ENCODE measurements at places on chromosomes 12 and 14.

DNA sequence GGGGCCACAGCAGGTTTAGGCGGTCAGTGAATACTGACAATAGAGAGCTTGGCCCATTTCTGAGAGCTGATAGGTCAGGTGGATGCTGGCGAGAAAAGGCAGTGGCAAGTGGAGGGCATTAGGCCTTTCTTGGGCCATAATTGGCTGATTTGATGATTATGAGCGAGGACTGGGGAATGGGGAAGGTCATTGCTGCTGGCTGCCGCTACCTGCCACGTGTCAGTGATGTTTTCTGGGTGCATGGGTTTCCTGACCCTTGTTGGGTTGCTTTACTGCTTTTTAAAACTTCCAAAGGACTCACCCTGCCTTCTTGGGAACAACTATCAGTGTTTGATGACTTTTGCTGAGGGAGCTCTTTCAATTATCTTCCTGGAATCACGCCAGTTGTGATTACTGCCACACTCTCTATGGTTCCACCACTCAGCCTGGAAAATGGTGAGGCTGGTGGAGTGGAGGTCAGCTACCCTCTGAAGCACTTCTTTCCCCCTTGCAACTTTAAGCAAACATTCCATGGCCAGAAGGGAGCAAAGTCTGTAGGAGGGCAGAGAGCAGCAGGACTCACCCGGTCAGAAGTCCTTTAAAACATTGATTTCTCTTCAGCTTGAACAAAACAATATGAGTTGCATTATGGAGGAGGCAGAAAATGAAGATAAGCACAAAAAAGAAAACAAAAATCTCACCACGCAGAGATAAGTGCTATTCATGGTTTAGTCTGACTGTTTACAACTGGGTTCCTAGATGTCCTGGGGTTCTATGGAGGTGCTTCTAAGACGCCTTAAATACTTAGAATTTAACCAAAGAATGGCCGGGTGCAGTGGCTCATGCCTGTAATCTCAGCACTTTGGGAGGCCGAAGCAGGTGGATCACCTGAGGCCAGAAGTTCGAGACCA, 12.1 kb upstream of the SLC10A1 start:
- DNase-seq: no peak

DNA sequence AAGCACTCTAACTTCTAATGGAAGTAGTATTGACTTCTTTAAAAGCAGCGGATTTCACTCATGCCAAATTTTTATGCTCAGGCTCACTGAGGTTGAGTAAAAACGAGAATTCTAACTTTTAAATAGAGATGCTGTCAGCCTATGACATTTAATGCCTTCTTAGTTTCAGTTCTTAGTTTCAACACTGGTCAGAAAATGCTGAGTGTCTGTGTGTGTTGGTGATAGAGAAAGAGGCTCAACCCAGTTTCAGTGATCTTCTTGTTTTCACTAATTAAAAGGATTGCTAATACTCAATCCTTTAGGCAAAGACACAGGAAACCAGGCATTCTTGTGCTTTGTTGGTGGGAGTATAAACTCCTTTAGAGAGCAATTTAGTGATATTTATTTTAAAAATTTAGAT, 31.0 kb downstream of the PEBP1 start:
- DNase-seq: no peak

GRCh38 chr12:40735551-40736230, 43.5 kb downstream of the CNTN1 start:
- DNase-seq: no peak

GRCh38 chr14:105363847-105364708, 34.3 kb upstream of the TEX22 start:
- DNase-seq: no peak

DNA sequence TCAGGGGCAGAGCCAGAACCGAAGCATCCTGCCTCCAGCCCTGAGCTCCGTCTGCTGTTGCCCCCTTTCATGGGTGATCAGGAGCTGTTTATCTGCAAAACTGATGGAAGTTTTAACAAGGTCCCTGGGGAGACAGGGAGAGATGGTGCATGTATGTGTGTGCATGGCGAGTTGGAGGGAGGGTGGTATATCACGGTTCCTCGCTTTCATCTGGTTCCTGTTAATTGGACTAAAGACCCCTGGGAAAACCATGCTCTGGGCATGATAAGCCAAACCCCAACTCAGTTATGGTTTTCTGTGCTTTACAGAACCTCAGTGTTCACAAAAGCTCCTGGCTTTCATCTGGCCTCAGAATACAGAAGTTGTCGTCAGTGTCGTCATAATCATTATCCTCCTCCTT, 133.6 kb downstream of the KSR2 start:
- DNase-seq: no peak

DNA sequence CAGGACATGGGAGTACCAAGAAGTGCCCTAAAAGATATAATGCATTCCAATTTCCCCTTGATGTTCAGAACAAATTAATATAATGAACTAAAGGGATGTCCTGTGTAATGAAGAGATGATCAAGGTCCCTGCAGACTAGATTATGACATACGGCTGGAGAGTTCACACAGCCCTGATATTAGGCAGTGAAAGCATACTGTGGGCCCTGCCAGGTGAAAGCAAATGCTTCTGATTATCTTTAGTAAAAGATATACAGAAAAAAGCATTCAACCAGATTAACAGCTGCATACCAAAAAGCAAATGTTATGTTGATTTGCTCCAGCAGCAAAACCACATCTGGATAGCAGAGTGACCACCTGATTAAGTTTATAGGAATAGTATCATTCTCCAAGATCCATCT, 12.1 kb downstream of the HIGD1C start:
- no peak for DNase-seq

- peak; percentile 86 for DNase-seq
These were observed 93.9 kb downstream of the KSR2 start for GRCh38 chr12:117874842-117875434.

- peak; percentile 73 for DNase-seq
These were observed 63.3 kb downstream of the CCDC88C start for GRCh38 chr14:91354221-91354916.

DNA sequence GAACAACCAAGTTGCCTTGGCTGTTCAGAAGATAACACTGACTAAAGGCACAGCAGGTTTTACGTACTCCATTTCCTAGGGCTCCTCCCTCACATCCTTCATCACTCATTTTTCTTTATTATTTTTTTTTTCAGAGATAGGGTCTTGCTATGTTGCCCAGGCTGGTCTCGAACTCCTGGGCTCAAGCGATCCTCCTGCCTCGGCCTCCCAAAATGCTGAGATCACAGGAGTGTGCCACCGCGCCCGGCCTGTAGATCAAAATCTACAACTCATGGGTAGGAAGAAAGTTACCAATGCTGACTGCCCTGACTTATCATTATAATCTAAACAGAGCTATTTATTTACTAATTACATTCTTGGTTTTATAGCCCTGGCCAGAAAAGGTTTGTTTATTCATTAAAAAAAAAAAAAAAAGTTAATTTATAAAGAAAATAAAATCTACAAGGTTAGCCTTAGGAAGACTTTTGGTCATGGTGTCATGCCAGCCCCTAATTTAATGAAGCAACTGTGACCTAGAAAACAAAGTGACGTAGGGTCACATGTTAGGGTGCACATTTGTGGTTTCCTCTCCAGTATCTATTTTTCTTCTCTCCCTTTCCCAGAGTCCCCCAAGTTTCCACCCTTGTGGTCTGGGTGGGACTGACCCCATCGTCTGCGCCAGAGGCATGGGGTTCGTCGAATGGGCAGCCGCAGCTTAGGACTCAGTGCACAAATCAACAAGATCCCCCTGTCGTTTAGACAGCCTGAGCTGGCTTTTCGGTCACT, 19.0 kb upstream of the FOXN3 start:
- no peak for DNase-seq

DNA sequence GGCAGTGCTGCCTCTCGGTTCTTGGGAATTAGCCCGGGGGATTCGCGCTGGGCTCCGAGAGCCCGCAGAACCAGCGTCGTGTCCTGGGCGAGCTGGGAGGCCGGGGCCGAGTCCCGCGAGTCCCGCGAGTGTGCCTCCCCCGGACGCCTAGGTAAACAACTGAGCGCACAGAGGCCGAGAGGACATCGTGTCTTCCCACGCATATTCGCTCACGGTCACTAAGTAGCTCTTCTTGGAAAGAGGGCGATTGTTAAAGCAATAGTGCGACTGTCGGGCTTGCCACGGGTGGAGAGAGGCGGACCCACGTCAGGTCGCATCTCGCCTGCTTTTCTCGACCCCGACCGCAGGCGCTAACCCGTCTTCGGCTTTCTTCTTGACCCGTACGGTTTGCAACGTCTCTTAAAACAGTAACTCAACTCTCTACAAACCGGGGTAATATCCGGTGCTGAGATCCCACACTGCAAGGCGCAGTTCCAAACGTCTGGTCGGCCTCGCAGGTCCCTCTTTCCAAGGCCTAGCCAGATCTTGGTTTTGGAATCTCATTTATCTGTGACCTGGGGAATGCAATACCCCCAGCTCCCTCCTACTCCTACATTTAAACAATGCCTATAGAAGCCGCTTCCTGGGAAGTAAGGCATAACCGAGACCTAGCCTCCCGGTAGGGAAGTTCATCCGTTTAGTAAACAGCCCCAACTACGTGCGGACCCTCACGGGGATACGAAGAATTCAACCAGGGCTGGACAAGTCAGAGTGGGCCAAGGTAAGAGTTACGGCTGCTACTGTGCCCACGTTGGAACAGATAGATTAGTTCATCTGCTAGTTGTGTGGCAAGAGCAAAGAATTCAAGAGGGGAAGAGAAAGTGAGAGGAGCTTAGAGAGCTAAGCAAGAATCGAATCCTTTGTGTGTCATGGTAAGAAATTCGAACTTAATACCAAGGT, 736 bp upstream of the PHLDA1 start:
- no peak for DNase-seq

DNA sequence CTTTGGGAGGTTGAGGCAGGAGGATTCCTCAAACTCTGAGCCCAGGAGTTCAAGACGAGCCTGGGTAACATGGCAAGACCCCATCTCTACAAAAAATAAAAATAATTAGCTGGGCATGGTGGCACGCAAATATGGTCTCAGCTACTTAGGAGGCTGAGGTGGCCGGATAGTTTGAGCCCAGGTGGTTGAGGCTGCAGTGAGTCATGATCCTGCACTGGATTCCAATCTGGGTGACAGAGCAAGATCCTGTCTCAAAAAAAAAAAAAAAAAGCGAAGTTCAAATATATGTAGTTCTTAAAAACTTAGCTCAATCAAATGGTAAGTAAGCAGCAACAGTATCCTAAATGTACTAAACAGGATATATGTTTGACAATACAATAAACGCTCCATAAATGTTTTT, 85.5 kb upstream of the SSTR1 start:
- no peak for DNase-seq

- no peak for DNase-seq
These were observed 49.7 kb downstream of the SYNE2 start for GRCh38 chr14:63902375-63902976.

- DNase-seq: no peak
These were observed 33.4 kb downstream of the SUSD6 start for GRCh38 chr14:69644814-69645213.

GRCh38 chr12:28059668-28060067, 87.1 kb upstream of the PTHLH start:
- DNase-seq: no peak

GRCh38 chr12:82953397-82953796, 266.7 kb downstream of the TMTC2 start:
- DNase-seq: no peak

GRCh38 chr12:93741659-93742109, 64.5 kb downstream of the CRADD start:
- DNase-seq: no peak

- peak; percentile 33 for DNase-seq
These were observed 60.7 kb downstream of the SLC6A12 start for GRCh38 chr12:153080-153746.

- DNase-seq: no peak
These were observed 97.2 kb upstream of the PSMC1 start for GRCh38 chr14:90159146-90159545.

- DNase-seq: no peak
These were observed 30.3 kb downstream of the EFCAB11 start for GRCh38 chr14:89924268-89924667.

DNA sequence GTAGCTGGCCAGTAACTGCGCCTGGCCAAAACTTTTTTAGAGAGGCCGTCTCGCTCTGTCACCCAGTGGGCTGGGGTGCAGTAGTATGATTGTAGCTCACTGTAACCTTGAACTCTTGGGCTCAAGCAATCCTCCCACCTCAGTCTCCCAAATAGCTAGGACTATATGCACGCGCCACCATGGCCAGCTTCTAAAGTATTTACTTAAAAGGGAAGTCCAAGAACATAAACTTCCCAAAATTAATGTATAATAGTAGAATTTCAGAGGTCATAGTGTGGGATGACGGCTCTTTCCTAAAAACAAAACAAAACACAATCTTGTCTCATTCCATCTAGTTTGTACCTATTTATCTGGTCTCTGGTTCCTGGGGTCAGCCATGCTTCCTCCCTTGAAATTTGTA, 42.2 kb upstream of the FOS start:
- DNase-seq: no peak

- DNase-seq: no peak
These were observed 737.6 kb downstream of the SLC16A7 start for GRCh38 chr12:60333461-60333860.

- no peak for DNase-seq
These were observed 158.5 kb upstream of the ATXN7L3B start for GRCh38 chr12:74379114-74379513.

DNA sequence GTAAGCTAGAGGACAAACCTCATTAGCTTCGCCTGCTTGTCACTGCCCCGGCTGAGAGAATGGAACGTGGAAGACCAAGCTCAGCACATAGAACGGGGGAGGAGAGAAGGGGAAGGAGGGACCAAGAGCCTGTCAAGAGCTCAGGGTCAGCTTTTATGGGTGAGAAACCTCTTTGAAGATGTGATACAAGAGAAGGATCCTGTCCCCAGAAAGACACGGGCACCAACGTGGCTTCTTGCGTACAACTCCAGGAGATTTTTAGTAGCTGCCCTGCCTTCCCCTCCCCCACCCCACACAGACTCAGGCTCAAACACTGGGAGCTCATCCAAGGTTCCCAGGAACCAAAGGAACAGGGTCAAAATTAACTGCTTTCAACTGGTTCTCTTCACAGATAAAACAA, 34.7 kb downstream of the APPL2 start:
- no peak for DNase-seq

DNA sequence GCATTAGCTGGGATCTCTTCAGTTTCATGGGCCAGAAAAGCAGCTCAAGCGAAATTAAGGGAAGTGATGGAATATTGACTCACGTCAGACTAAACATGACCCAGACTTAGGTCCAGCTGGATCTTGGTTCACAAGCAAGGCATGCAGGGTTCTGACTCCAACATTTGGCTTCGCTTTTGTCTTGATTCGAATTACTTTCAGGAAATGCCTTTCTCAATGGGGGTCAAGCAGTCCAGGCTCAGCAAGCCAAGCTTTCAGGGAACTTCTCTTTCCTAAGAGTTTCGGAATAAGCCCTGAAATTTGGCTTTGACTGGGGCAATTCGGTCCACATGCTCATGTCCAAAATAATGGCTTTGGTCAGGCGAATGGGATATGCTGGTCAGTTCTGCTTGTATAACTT, 678.7 kb upstream of the TMEM132C start:
- no peak for DNase-seq

Data from stimulated activated effector memory CD8-positive, alpha-beta T cell treated with anti-CD3 and anti-CD28 coated beads, Interleukin-12 subunit alpha, Interleukin-12 subunit beta, amount 100 ng/mL, for 72 hours (primary cell).